ENCODE measurements at places on chromosomes 4 and X.

DNA sequence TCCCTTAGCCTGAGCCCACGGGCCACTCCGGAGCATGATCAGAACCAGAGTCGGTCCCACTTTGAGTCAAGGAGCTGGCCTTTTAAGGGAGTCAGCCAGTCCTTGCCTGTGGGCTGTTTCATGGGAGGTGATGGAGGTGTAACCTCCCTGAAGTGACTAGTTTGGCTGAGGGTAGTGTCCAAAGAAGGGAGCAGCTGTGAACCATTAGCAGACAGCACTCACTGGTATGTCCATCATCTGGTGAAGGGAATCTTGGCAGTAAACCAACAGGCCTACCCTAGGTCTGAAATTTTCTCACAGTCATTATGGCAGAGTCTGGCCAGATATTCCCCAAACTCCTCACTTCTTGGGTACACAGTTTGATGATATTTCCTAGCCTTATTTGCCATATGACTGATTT is 12.3 kb upstream of the REPS2 start:
- H3K4me3 ChIP-seq: no peak overlapping the region
- H3K36me3 ChIP-seq: no peaks in the 10 kb centered on the region
- no peak overlapping the region for H3K27ac ChIP-seq
- DNase-seq: no peak
- no peaks in the 10 kb centered on the region for H3K27me3 ChIP-seq

DNA sequence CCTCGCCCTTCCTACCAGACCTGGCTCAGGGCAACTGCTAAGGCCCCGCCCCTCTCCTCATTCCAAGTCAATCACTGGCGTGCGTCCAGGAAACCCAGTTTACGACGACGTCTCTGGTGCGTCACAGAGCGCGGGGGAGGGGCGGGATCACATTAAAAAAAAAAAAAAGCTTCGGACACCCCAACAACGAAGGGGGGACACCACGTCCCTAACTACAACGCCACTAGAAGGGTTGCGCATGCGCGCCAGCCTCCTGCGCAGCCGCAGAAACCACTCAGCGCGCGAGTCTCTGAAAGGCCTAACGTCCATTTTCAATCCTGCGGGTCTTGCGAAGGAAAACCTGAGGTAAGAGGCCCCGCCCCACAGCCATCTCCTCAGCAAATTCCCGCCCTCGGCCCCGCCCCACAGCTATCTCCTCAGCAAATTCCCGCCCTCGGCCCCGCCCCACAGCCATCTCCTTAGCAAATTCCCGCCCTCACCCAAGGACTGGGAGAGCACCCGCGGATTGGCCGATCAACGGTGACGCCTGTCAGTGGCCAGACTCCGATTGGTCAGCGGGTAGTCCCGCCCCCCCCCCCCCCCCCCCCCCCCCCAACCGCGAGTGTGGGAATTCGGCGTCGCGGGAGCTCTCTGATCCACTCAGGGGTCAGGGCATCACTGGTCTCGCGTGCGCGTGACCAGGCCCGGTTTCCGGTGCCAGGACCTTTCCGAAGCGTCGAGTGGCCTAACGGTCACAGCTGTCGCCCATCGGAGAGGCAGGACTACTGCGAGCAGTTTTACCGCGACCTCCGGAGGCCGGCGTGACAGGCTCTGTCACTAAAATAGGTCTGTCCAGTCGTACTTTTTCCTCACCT is at the start of gene SCML1:
Gene SCML1 (plus strand): TSS at position 638 of the 854 bp plus-strand sequence. CDS start 6,694 bp downstream, outside the sequence.
- H3K27me3 ChIP-seq: no peaks in the 10 kb centered on the region
- H3K4me1 ChIP-seq: no peaks in the 10 kb centered on the region
- no peaks in the 10 kb centered on the region for H3K36me3 ChIP-seq
- peak within 1 kb of the TSS; percentile 18 for H3K4me3 ChIP-seq

DNA sequence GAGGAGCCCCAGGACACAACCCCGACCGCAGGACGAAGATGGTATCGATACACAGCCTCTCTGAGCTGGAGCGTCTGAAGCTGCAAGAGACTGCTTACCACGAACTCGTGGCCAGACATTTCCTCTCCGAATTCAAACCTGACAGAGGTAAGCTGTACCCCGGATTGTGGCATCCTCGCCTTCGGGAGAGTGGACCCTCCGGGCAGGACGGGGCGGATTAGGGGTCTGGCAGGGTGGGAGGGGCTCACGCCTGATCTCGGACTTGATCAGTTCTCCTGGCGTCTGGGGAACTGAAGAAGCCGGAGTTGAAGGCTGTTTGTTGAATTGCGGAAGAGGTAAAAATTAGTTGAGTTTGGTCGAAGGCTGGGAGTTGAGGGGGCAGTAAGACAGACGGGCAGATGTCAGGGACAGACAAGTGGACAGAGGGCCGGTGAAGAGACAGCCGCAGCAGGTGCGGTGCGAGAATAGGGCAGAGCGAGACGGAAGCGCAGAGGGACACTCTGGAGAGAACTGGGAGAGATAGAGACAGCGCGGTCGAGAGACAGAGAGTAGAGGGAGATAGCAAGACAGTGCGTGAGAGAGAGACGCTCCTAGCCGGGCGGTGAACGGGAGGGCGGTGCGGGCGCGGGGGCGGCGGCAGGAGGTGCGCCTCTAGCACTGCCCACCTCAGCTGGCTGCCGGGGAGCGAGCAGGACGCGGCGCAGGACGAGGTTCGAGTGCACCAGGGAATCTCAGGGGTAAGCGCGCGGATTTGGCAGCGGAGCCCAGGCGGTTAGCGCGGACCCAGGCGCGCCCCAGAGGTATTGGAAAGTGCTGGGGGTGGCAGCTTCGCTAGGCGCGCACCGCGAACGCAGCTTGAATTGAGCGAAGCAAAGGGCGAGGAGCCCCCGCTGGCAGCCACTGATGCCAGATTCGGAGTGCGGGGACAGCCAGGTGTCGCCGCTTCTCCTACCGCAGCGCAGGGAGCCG is 23.9 kb downstream of the ARHGAP36 start:
- DNase-seq: no peak
- no peak overlapping the region for H3K27ac ChIP-seq
- H3K36me3 ChIP-seq: no peaks in the 10 kb centered on the region
- no peaks in the 10 kb centered on the region for H3K27me3 ChIP-seq
- H3K4me1 ChIP-seq: no peaks in the 10 kb centered on the region

- no peak overlapping the region for H3K27ac ChIP-seq
- no peak for DNase-seq
- no peak overlapping the region for H3K4me3 ChIP-seq
- no peaks in the 10 kb centered on the region for H3K4me1 ChIP-seq
These were observed 610.2 kb downstream of the PCDH18 start for GRCh38 chr4:136922066-136922465.

GRCh38 chr4:16677001-16677944 is 221.2 kb downstream of the LDB2 start:
- no peaks in the 10 kb centered on the region for H3K36me3 ChIP-seq
- no peak overlapping the region for H3K27ac ChIP-seq

DNA sequence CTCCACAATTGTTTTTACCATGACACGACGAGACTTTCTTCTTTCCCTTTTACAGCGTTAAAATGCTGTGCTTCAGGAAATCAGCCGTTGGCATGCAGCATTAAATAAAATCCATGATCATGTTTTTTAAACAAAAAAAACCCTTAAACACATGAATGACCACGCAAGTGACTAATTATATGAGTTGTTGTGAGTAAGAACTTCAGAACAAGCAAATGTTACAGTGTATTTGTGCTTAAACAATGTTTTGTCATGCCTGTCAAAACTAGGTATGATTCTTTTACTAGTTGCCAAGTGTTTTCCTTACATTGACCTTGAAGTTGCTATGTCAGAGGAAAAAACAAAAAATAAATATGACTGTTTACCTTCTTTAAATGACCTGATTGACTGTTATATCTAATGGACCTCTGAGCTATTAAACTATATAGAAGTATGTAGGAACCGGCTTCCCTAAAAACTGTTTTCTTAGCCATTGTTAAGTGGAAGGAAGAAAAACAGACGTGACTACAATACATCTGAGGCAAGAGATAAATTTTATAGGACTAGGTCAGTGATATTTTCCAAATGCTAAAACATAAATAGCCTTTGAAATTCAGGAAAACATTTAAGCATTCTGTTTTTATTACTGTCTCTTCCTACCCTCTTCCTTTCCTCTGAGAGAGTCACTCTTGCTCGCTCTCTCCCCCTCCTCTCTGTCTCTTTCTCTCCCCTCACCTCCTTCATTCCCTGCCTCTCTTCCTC is 197.1 kb downstream of the PALLD start:
- no peak for DNase-seq
- H3K4me3 ChIP-seq: no peak overlapping the region
- H3K4me1 ChIP-seq: no peaks in the 10 kb centered on the region
- H3K27me3 ChIP-seq: peaks cover 1% of the 10 kb centered on the region
- no peak overlapping the region for H3K27ac ChIP-seq

DNA sequence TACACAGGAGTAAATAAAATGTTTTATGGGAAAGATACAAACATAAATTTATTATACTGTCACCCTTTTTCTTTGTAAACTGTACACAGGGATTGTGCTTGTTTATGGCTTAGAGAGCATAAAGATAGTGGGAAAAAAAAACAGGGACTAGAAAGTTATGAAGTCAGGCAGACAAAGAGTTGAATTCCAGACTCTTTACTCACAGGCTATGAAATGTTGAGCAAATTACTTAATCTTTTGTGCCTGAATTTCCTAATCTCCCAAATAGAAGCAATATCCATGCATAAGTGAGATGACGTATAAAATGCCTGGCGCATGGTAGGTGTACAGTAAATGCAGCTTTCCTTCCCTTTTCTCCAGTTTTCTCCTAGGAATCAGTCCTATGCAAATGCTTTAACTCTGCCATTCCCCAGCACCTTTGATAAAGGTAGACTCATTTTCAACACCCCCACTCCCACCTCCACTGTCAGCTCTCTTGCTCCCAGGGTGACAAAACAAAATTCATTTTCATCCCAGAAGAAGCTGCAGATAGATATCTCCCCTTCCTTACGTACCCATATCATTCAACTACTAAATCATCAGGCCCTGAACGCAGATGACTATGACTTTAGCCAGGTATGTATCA is 44.5 kb upstream of the BTC start:
- no peak for DNase-seq
- no peaks in the 10 kb centered on the region for H3K27me3 ChIP-seq
- H3K36me3 ChIP-seq: no peaks in the 10 kb centered on the region

DNA sequence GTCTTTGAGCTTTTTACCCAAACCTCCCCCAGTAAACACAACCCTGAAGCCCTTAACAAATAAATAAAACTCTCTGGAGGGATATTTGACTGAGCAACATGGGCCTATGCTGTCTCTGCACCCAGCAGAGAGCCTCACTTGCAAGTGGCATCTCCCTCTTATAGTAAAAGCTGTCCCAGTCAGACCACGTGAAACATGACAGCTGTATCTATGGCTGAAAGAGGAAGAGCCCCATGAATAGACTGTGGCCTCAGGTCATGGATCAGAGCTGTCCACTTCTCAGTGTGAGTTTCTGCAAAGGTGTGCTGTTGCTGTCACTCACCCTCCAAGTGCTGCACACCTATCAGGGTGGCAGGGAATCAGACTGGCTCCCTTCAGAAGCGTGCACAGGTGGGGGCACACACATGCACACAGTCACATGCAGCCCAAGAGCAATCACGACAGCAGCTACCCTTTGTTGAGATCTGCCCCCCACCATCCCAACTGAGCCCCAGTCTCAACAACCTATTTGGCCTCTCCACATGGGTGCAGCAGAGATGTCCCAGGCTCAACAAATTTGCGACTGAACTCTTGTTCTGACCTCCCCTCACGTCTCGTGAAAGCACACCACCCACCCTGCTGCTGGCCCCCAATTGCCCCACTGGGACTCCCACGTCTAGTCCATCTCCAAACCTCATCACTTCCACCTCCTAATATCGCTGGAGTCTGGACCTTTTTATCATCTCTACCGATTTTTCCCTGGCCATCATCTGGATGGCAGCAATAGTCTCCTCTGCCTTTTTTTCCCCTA is 45.6 kb downstream of the NAT8L start:
- no peak for DNase-seq
- no peak overlapping the region for H3K27ac ChIP-seq
- H3K27me3 ChIP-seq: no peaks in the 10 kb centered on the region
- no peak overlapping the region for H3K4me3 ChIP-seq

GRCh38 chr4:55758570-55758969 is 61.0 kb upstream of the EXOC1L start:
- H3K4me1 ChIP-seq: no peaks in the 10 kb centered on the region
- no peak overlapping the region for H3K4me3 ChIP-seq
- H3K27me3 ChIP-seq: no peaks in the 10 kb centered on the region
- H3K27ac ChIP-seq: no peak overlapping the region

DNA sequence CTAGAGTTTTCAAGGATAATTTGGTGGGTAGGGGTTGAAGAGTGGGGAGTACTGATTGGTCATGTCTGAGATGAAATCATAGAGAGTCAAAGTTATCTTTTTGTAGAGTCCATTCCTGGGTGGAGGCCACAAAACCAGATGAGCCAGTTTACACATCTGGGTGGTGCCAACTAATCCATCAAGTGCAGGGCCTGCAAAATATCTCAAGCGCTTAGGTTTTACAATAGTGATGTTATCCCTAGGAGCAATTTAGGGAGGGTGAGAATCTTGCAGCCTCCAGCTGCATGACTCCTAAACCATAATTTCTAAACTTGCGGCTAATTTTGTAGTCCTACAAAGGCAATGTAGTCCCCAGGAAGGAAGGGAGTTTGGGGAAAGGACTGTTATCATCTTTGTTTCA is 988.3 kb upstream of the LCORL start:
- H3K36me3 ChIP-seq: no peaks in the 10 kb centered on the region
- no peaks in the 10 kb centered on the region for H3K4me1 ChIP-seq
- no peak overlapping the region for H3K27ac ChIP-seq

- no peaks in the 10 kb centered on the region for H3K36me3 ChIP-seq
- no peak overlapping the region for H3K27ac ChIP-seq
- no peak for DNase-seq
These were observed 175.8 kb downstream of the GC start for GRCh38 chr4:71607780-71608677.

DNA sequence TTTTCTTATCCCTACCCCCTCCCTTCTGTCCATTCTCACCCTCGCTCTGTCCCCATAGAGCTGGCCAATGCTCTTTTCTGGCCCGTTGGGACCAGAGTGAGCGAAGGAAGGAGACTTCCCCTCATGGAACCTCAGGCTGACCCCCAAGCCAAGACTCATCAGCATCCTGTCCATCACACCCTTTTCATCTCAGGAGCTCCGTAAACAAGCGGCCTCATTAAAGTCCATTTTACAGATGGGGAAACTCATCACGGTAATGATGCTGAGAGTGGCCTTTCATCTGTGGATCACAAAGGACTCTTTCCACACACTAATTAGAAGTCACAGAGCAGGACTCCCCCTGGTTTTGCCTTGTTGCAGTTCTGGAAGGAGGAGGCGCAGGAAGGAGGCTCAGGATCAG is 67.4 kb upstream of the SLC34A2 start:
- no peaks in the 10 kb centered on the region for H3K27me3 ChIP-seq
- DNase-seq: no peak
- no peaks in the 10 kb centered on the region for H3K4me1 ChIP-seq
- no peaks in the 10 kb centered on the region for H3K36me3 ChIP-seq
